ENCODE measurements at places on chromosomes 2 and 18. TPM values are rescaled to one million over a fixed set of nuclear protein-coding genes. Genes with fewer than 3 reads are reported as not detected.

DNA sequence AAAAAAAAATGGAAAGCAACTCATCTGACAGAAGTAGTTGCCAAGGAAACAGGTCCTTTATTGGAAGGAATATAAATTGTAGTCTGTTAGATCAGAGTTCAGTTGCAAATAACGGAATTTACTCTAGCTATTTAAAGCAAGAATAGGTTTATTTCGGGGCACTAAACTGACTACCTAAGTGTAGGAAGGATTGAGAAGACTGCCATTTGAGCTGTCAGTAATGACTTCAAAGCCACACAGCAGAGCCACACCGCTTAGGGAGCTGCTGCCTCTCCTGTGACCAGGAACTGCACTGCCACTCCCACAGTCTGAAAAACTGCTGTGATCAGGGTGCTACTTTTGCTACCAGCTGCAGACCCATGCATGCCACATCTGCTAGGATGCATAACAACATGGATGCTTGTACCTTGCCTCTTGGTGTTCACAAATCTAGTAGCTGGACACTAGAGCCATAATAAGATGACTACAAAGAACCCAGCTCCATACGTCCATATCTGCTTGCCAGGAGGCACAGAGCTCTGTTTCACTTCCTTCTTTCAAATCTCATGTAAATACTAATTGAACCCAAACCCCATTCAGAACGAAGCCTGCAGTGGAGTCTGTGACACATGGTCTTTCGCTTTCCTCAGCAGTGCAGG, 2.2 kb downstream of the DSG2 start:
- H3K27me3 ChIP-seq: peaks cover 19% of the 10 kb centered on the region
- no peaks in the 10 kb centered on the region for H3K36me3 ChIP-seq
- no peak overlapping the region for H3K27ac ChIP-seq
- H3K4me1 ChIP-seq: peaks cover 19% of the 10 kb centered on the region
- DNase-seq: no peak

The GPR148 gene
- total RNA-seq: not detected

- DNase-seq: no peak
- H3K4me1 ChIP-seq: no peaks in the 10 kb centered on the region
- H3K27me3 ChIP-seq: no peaks in the 10 kb centered on the region
- H3K36me3 ChIP-seq: no peaks in the 10 kb centered on the region
Measured at GRCh38 chr2:239520811-239521517, 120.1 kb upstream of the HDAC4 start.

GRCh38 chr2:235004329-235004903, 52.6 kb downstream of the SH3BP4 start:
- no peaks in the 10 kb centered on the region for H3K36me3 ChIP-seq
- no peaks in the 10 kb centered on the region for H3K27me3 ChIP-seq
- H3K4me1 ChIP-seq: peaks cover 18% of the 10 kb centered on the region
- H3K4me3 ChIP-seq: no peak overlapping the region

DNA sequence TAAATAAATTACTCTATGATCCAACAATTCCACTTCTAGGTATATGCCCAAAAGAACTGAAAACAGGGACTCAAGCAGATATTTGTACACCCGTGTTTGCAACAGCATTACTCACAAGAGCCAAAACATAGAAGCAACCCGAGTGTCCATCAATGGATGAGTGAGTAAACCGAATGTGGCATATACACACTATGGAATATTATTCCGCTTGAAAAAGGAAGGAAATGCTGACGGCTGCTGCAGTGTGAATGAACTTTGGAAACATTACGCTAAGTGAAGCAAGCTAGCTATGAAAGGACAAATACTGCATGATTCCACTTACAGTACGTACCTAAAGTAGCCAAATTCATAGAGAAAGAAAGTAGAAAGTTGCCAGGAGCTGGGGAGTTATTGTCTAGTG, 32.2 kb downstream of the MREG start:
- no peak overlapping the region for H3K4me3 ChIP-seq
- H3K27ac ChIP-seq: no peak overlapping the region
- H3K4me1 ChIP-seq: no peaks in the 10 kb centered on the region

- H3K4me3 ChIP-seq: no peak overlapping the region
- H3K4me1 ChIP-seq: no peaks in the 10 kb centered on the region
- H3K27ac ChIP-seq: no peak overlapping the region
- DNase-seq: no peak
- H3K36me3 ChIP-seq: no peaks in the 10 kb centered on the region
- no peaks in the 10 kb centered on the region for H3K27me3 ChIP-seq
Measured at GRCh38 chr2:25920336-25920735, 42.0 kb upstream of the ASXL2 start.

DNA sequence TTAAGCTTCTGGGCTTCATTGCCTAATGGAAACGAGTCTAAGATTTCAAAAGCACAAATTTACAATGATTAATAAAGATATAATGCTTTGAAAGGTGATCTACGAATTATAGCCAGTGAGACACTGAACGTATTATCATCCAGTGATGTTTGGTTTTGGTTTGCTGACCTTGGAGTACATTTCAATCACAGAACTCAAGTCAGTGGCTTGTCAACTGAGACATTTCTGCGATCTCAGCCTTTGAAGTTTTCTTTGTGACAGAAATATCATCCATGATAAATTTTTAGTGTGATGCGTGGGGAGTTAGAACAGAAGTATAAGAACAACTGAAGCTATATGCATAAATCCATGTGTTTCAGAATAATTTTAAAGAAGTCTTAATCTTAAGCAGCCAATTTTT, 263.8 kb downstream of the TCF4 start:
- no peaks in the 10 kb centered on the region for H3K36me3 ChIP-seq
- H3K4me3 ChIP-seq: no peak overlapping the region
- no peak overlapping the region for H3K27ac ChIP-seq
- H3K27me3 ChIP-seq: no peaks in the 10 kb centered on the region
- DNase-seq: no peak

DNA sequence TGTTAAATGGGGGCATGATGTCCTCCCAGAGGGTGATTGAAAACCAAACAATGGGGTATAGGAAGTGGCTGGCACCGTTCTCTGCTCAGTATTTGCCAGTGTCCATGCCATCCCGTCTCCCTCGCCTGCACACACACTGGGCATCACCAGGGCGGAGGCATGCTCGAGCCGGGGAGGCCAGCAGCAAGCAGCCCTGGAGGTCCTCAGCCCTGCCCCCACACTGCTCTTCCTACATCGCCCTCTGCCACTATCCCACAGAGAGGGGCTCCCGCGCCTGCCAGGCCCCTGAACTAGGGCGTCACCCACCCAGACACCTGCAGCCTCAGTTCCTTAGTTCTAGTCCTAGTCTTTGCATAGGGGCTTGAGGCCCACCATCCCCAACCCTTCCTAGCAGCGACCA, 50.9 kb downstream of the BIN1 start:
- no peaks in the 10 kb centered on the region for H3K36me3 ChIP-seq
- H3K4me3 ChIP-seq: no peak overlapping the region
- H3K4me1 ChIP-seq: peaks cover 6% of the 10 kb centered on the region
- no peaks in the 10 kb centered on the region for H3K27me3 ChIP-seq
- no peak overlapping the region for H3K27ac ChIP-seq

The GMCL1 gene
- total RNA-seq: 23.1 TPM

GRCh38 chr2:27501042-27501441, 4.4 kb downstream of the GCKR start:
- no peak overlapping the region for H3K27ac ChIP-seq
- H3K4me3 ChIP-seq: no peak overlapping the region
- no peaks in the 10 kb centered on the region for H3K4me1 ChIP-seq
- H3K36me3 ChIP-seq: no peaks in the 10 kb centered on the region
- DNase-seq: no peak

DNA sequence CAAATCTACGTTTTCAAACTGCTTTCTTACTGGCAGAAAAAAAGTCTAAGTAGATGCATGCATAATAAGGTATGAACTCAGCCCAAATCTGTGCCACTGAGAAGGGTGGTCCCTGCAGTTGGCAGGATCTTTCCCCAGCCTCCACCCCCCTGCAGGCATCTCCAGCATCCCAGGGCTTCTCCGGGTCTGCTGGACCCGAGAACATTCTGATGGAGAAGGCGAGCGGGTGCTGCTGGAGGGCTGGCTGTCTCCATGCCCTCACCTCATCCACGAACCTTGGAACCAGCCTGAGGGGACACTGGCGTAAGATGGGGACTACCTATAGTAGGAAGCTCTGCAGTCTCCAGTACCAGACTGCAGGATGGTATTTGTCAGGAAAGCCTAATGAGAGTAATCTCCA, 198.9 kb downstream of the HDAC4 start:
- H3K27me3 ChIP-seq: no peaks in the 10 kb centered on the region
- no peaks in the 10 kb centered on the region for H3K36me3 ChIP-seq
- H3K27ac ChIP-seq: no peak overlapping the region
- peaks cover 11% of the 10 kb centered on the region for H3K4me1 ChIP-seq
- no peak for DNase-seq
- no peak overlapping the region for H3K4me3 ChIP-seq

DNA sequence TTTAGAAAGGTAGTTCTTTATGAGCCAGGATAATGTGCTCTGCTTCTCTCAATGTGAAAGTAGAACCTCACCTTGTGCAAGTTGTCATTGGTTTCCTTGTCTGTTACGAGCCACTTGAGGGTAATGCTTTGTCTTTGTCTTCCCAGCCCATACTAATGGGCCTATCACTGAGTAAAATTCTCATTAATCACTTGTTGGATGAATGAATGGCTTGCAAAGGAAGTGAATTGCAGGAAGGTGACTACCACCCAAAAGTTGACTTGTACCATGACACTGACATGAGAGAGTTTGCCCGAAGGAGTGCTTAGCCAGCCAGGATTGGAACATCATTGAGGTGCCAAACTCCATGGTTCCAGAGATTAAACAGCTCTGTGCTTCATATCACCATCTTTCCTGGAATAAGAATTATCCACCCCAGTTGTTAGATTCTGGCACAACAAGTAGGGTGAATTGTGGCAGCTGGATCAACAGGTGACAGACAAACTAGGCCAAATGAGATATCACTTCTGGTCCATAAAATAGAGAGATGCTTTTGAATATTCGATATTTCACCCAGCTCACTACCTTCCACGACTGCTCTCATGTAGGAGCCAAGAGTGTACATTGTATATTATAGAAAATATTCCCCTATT, 20.5 kb upstream of the CD28 start:
- no peak for DNase-seq
- H3K36me3 ChIP-seq: no peaks in the 10 kb centered on the region
- H3K27ac ChIP-seq: no peak overlapping the region
- no peak overlapping the region for H3K4me3 ChIP-seq
- H3K4me1 ChIP-seq: peaks cover 7% of the 10 kb centered on the region
- H3K27me3 ChIP-seq: no peaks in the 10 kb centered on the region

GRCh38 chr18:57657542-57657941, 35.9 kb upstream of the NARS1 start:
- H3K4me3 ChIP-seq: no peak overlapping the region
- no peaks in the 10 kb centered on the region for H3K36me3 ChIP-seq
- no peak overlapping the region for H3K27ac ChIP-seq

The RGPD6 gene
- total RNA-seq: 54.8 TPM

GRCh38 chr2:209160800-209161588, 262.9 kb upstream of the MAP2 start:
- no peak for DNase-seq
- H3K36me3 ChIP-seq: no peaks in the 10 kb centered on the region
- H3K4me1 ChIP-seq: no peaks in the 10 kb centered on the region
- H3K27me3 ChIP-seq: no peaks in the 10 kb centered on the region

The ZAP70 gene
- total RNA-seq: not detected

The PIEZO2 gene
- total RNA-seq: 4.2 TPM

The ACP1 gene
- 173 TPM for total RNA-seq

- H3K36me3 ChIP-seq: no peaks in the 10 kb centered on the region
- H3K4me3 ChIP-seq: no peak overlapping the region
- H3K27me3 ChIP-seq: no peaks in the 10 kb centered on the region
- DNase-seq: no peak
- no peak overlapping the region for H3K27ac ChIP-seq
- no peaks in the 10 kb centered on the region for H3K4me1 ChIP-seq
Measured at GRCh38 chr2:126107883-126108282, 548.1 kb upstream of the GYPC start.

All from neural progenitor cell (in vitro differentiated cells).